ENCODE measurements at places on chromosomes 3 and 15.

GRCh38 chr3:191449256-191449655 lies 11.7 kb upstream of the PYDC2 start:
- H3K36me3 ChIP-seq = peaks cover 4% of the 10 kb centered on the region
- no peak for DNase-seq
- H3K27me3 ChIP-seq = no peaks in the 10 kb centered on the region
- no peaks in the 10 kb centered on the region for H3K4me1 ChIP-seq

GRCh38 chr3:178676077-178676476 lies 139.8 kb downstream of the KCNMB2 start:
- H3K4me3 ChIP-seq = no peak overlapping the region
- no peak for DNase-seq
- H3K4me1 ChIP-seq = peaks cover 4% of the 10 kb centered on the region
- H3K27me3 ChIP-seq = peaks cover 4% of the 10 kb centered on the region
- H3K27ac ChIP-seq = no peak overlapping the region

DNA sequence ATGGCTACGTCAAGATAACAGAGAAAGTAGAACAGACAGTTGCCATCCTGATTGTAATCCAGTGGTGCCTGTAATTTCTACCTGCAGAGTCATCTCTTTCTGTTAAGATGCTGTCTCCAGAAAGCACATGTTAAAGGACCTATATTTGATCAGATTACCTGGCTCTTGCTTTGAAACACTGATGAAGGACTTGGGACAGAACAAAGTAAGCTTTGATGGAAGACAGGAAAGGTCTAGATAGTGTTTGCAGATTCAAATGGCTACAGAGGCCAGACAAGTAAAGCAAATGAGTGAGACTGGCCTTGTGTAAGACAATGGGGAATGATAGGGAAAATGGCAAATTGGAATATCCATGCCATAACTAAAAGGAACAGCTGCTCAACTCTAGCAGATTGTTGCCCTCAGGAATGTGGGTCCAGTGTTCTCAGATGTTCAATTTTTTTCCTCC lies 1.8 kb upstream of the GSK3B start:
- DNase-seq = no peak
- no peak overlapping the region for H3K4me3 ChIP-seq
- H3K27ac ChIP-seq = peak overlapping the region; percentile 96
- no peaks in the 10 kb centered on the region for H3K36me3 ChIP-seq

DNA sequence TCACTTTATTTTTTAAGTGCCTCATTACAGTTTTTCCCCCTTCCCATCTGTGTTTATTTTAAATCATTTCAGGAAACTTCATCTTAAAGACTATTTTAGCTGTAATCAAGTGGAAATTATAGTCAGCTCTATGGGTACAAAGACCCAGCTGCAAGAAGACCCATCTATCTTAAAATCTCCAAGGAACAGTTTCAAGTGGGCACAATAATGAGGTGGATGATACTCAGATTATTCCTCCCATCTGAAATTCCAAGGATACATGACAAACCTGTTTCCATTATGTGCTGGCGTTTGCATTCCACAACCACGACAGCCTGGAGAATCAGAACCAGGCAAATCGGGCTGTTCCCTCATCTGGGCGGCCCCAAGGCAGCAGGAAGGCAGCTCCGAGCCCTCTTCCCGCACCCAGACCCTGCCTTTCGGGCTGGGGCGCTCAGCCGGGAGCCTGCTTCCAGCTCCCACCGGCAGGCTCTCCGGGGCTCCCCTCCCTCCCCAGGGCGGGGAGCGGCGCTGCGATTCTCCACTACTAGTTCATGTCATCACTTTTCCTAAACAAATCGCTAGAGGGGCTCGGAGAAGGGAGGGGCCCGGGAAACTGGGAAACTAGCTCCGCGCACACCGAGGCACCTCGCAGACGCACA lies at the start of gene MGLL:
MGLL (minus strand) TSS at position 475 of the 641 bp plus-strand sequence; CDS start at position 278, 197 bp downstream.
- no peak within 1 kb of the TSS for H3K27ac ChIP-seq
- DNase-seq = peak; percentile 34
- H3K4me3 ChIP-seq = peak within 1 kb of the TSS; percentile 90
- peaks cover 5% of the 10 kb centered on the region for H3K36me3 ChIP-seq
- peaks cover 13% of the 10 kb centered on the region for H3K4me1 ChIP-seq

- no peak for DNase-seq
- no peak overlapping the region for H3K4me3 ChIP-seq
- H3K27ac ChIP-seq = no peak overlapping the region
- no peaks in the 10 kb centered on the region for H3K27me3 ChIP-seq
- no peaks in the 10 kb centered on the region for H3K36me3 ChIP-seq
- H3K4me1 ChIP-seq = peaks cover 1% of the 10 kb centered on the region
Measured at GRCh38 chr3:126063358-126063965, 20.5 kb downstream of the SLC41A3 start.

- DNase-seq = no peak
- H3K4me1 ChIP-seq = no peaks in the 10 kb centered on the region
- no peaks in the 10 kb centered on the region for H3K36me3 ChIP-seq
Measured at GRCh38 chr3:114967168-114967567, 179.9 kb downstream of the ZBTB20 start.

GRCh38 chr3:149506965-149507364 lies 32.5 kb downstream of the TM4SF4 start:
- H3K27me3 ChIP-seq = peaks cover 3% of the 10 kb centered on the region
- H3K4me3 ChIP-seq = no peak overlapping the region
- DNase-seq = no peak
- H3K27ac ChIP-seq = no peak overlapping the region

All from glutamatergic neuron (in vitro differentiated cells).